ENCODE measurements at places on chromosomes 2 and 18.

GRCh38 chr2:28310107-28310506 lies 82.6 kb upstream of the FOSL2 start:
- DNase-seq = no peak

GRCh38 chr18:4549164-4549872 lies 94.2 kb upstream of the DLGAP1 start:
- no peak for DNase-seq

- no peak for DNase-seq
Measured at GRCh38 chr2:220963076-220963475, 609.0 kb downstream of the EPHA4 start.

DNA sequence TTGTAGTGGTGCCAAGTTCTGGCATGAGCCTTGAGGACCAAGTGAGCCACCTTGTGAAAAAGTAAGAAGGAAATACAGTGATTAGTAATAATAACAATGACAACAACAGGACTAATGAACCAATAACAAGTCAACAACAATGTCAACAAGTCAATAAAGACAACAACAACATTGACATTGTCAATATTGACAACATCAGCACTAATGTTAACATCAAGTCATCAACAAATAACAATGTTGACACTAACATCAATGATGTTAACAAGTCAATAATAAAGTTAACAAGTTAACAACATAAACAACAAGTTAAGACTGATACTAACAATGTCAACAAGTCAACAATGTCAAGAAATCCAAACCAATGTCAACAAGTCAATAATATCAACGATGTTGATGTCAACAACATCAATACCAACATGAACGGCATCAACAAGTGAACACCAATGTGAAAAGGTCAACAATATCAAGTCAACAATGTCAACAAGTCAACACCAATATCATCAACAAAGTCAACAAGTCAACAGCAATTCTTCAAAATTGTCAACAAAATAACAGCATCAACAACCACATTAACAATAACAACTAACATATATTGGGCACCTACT lies 24.0 kb downstream of the LCT start:
- no peak for DNase-seq

- no peak for DNase-seq
Measured at GRCh38 chr2:20137131-20137571, 85.7 kb upstream of the LAPTM4A start.

GRCh38 chr2:138329591-138329990 lies 172.0 kb upstream of the SPOPL start:
- DNase-seq = no peak

DNA sequence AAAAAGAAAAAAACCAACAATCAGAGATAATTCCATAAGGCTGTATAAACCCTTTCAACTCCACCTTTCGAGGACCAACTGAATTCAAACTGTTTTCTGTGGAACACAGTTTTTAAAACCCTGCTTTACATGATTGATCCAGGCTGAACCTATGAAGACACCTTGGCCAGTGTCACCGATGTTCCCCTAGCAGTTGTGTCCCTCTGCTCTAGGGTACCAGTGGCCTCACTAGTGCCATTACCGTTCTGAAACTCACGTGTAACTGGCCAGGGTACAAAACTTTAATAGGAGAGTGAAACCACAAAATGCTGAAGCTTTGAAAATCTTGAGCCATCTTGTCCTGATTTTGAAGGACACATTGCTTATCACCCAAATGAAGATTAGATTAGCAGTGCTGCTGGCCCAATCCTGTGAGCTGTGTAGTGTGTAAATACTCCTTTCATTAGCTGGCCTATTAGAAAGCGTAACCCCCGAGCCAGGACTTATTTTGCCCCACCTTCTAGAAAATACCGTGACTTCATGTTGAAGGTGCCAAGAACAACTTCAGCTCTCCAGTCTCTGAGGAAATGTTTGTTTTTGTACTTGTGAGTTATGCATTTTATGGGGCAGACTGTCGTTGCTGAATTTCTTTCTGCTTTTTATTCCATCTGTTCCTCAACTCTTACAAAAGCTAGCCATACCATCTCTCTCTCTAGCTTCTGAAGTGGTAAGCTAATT lies 147.8 kb upstream of the MAP3K20 start:
- DNase-seq = no peak

- DNase-seq = no peak
Measured at GRCh38 chr18:2891526-2892431, 45.0 kb downstream of the EMILIN2 start.

- no peak for DNase-seq
Measured at GRCh38 chr2:175836361-175836760, 165.7 kb downstream of the LNPK start.

DNA sequence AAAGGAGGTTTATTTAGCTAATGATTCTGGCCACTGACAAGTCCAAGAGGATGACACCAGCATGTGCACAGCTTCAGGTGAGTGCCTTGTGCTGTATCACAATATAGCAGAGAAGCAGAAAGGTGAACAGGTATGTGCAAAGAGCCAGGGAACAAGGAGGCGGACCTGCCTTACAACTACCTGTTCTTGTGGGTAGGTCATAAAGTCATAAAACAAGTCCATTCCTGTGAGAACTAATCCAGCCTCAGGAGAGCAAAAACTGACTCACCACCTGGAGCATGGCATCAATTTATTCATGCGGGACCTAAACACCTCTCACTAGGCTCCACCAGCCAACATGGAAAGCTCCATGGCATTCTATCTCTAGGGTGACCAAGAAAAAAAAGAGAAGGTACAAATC lies 234.2 kb downstream of the ASXL3 start:
- no peak for DNase-seq

- DNase-seq = no peak
Measured at GRCh38 chr2:234502285-234502918, 5.5 kb upstream of the ARL4C start.

GRCh38 chr18:31679133-31679742 lies 5.1 kb downstream of the B4GALT6 start:
- no peak for DNase-seq

DNA sequence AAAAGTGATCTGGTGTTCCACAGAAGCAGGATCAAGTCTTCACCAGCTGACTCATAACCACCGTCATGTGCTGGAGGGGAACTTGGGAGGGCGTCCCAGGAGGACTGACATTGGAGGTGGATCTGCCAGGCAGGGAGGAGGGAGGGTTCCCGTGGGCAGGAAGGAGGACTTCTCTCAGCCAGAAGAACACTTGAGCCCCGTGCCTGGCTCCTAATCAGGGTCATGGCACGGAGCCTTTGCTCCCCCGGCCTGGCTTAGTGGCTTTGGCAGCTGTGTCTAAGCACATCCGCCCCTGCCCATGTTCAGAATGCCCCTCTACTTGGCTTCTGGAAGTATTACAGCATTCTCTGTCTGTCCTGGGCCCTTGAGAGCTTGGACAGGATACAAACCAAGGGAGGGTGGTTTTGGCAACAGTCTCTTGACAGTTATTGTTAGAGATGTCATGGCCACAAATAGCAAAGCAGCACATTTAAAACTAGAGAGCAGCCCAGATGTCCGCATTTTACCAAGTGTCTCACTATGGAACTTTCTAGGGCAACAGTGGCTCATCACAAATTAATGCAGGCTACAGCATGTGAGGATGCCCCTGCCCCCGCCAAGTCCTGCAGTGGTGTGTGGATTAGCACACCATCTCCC lies 11.5 kb downstream of the PPP1R7 start:
- no peak for DNase-seq

DNA sequence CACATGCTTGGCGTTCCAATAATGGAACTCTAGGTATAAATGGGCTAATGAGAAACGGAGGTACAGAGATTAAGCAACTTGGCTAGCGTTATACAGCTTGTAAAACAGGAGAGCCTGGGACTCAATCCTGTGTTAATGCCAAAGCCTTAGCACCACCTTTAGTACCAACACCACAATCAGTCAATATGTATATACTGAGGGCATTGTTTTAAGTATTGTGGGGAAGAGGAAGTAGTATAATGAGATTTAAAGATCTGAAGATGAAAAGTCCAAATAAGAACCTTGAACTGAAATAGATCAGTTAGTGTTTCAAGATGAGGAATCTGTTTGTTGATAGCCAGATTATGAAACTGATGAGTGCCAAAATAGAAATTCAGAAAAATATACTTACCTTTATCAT lies 8.1 kb downstream of the MARS2 start:
- DNase-seq = no peak

- no peak for DNase-seq
Measured at GRCh38 chr2:56416500-56417176, 232.8 kb downstream of the CCDC85A start.

GRCh38 chr2:107681936-107682335 lies 144.8 kb upstream of the RGPD4 start:
- no peak for DNase-seq

- no peak for DNase-seq
Measured at GRCh38 chr2:165016772-165017411, 61.6 kb upstream of the SLC38A11 start.

DNA sequence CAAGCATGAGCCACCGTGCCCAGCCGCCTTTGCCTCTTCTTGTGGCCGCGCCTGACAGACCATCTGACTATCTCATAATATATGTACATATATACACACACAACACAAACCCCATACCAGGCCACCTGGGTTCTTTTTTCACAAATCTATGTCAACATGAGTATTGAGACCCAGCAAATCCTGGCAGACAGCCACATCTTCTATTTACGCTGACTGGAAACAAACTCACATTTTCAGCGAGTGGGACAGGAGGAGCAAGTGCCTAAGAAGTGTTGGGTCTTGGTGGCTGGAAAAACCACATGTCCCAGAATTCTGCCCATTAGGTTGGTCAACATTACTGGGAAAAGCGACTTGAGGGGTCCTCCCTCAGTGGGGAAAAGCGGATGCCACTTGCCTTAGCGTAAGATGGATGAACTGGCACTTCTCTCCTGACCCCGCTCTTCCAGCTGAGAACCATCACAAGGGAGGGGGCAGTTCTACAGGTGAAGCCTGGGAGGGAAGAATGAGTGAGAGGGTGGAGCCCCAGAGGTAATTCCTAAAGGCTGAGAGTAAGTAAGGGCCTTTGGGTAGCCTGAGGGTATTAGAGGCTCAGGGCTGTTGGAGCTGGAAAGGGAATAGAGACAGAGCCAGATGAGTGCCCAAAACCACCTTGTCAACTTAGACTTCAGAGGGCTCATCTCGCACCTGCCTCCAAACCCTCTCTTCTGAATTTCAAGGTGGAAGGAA lies 1.9 kb downstream of the SCYGR3 start:
- DNase-seq = no peak

- DNase-seq = no peak
Measured at GRCh38 chr2:23703583-23704385, 223.1 kb downstream of the ATAD2B start.

- DNase-seq = no peak
Measured at GRCh38 chr2:164538240-164538866, 82.9 kb downstream of the GRB14 start.

DNA sequence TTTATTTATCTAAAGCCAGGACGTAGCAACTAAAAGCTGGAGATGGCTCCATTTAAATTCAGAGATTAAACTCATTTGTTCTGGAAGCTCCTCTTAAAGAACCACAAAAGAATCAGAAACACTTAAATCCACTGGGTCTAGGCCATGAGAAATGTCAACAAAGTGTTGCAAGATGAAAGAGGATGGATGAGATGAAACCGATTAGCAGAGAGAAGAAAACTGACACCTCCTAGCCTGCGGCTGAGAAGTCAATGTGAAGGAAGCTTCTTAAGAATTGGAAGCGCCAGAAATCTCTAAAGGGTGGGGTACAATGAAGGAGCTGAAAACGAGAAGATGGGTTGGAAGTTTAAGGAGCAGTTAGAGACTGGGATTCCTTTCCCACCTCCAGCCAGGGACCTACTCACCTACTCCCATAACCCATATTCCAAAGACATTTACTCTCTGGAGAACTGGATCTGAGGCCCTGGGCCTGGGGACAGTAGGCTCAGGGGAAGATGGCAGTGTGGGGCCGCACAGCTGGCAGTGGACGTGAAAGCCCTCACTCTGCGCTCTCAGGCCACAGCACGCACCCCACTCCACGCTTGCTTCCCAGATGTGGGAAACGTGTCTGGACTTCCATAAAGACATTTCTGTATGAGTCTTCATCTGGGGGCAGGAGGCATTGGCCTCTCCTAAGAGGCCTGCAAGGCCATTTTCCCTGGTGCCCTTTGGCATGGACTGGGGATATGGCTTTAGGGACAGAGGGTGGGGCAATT lies 188.4 kb downstream of the LOXHD1 start:
- no peak for DNase-seq

GRCh38 chr2:190455358-190456095 lies 47.4 kb downstream of the MFSD6 start:
- no peak for DNase-seq

Data from stimulated activated CD4-positive, alpha-beta T cell treated with anti-CD3 and anti-CD28 coated beads, TNF-alpha, amount 100 ng/mL, for 24 hours (primary cell).